ENCODE measurements at places on chromosomes 6 and 20.

- no peak for DNase-seq
Observed at GRCh38 chr20:53695797-53696527, 102.3 kb upstream of the ZNF217 start.

DNA sequence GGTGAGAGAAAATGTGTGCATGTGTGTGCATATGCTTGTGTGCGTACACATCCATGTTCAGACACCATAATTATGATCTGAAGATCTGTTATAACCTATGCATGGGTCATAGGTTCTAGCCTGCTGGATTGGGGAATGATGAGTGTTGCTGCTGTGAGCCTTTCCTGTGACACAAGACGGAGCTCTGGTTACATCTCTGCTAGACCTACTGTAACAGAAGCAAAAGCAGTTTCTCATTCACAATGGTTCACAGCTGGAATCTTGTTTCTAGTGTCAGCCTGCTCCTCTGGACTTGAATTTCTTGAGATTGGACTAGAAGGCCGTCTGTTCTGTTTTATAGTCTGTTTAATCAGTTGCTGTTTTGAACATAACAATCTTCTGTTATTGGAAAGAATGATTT, 40.1 kb downstream of the DEFB114 start:
- DNase-seq, result no peak

DNA sequence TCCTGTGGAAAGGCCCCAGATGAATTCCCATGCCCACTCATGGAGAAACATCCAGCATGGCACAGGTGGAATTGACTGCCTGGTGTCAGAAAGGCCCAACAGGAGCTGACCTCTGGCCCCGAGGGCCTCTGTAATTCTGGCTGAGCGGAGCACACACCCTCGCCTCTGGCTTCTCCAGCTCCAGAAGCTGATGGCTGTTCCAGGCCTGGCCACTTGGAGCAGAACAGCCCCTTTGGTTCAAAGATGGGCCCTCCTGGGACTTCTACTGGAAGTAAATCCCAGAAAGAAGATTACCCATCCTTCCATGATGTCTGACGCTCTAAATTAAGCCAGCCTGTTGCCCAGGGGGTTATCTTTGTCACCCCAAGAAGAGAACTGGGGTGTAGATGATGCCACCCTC, 275.1 kb upstream of the CDH4 start:
- no peak for DNase-seq

DNA sequence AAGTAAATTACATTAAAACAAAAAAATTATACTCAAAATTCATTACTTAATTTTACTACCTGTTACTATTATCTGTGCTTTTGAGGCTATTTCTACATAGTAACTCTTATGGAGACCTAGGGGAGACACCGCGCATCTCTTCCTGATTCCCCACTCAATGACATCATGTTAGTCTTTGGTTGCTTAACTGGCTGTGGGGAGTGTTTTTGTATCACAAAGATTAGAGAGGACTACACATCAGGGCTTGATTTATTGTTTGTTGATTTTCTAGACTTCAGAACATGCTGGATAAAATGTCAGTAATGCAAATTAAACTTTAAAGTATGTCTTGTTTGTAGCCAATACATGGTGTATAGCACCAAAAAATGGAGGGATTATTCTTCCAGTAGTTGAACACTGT, 26.0 kb downstream of the SLC2A10 start:
- no peak for DNase-seq

- no peak for DNase-seq
Observed at GRCh38 chr20:35673884-35674283, 9.2 kb upstream of the CPNE1 start.

DNA sequence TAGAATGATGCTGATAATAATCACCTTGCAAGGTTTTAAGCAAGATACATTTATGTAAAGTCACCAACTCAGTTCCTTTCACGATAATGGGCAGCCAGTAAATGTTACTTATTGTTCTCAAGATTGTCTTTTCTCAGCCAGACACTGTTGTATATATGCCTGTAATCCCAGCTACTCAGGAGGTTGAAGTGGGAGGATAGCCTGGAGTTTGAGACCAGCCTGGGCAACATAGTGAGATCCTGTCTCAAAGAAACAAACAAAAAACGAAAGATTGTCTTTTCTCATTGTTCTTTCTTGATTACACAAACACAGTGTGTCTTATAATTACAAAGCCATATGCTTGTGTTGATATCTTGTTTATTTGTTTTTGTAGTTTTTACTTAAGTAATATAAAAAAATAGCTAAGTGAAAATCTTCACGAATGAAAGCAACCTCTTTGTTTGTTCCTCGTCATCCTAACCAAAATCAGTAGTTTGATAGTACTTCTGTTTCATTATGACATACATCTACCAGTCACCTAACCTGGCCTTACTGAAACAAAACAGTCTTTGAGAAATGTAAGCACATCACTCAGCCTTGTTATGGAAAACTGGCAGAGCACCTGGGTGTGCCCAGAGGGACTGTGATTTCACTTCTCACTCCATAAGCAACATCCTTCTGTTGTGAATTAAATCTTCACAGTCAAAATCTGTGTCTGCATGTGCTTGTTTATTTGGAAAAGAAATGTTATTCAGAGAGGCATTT, 436.2 kb upstream of the SOX4 start:
- DNase-seq, result no peak

DNA sequence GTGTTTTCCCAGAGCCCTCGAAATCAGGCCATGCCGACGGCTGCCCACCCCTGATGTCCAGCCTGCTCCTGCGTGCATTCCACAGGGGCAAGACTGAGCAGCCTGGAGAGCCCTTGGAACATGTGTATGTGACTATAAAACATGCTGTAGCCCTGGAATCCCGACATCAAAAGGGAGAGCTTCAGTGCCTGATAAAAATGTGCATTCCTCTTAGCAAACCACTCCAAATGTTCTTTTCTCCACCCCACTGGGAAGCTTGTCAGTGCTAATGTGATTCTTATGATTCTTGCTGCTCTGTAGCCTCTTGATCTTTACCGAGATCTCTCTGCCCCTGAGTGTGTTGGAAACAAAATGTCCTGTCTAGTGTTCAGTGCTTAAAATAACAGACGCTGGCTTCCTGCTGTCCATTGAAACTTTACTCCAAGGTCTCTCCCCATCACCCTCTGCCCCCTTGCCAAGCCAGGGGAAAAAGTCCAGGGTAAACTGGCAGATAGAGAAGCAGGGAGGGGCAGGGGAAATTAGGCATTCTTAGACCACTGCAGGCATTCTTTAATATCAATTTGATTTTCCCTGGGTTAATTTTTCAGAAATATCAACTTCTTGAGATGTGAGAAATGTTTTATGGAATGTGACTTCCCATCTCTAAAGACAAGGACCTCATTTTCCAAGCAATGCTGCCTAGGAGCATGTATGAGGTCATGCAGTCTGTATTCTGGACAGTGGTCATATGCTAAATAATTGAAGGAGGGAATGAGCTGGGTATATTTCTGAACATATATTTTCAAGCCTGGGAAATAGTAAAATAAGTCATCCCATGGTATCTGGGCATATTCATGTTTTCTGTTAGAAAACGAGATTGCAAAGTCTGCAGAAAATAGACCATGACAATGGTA, 73.8 kb upstream of the ISM1 start:
- no peak for DNase-seq

DNA sequence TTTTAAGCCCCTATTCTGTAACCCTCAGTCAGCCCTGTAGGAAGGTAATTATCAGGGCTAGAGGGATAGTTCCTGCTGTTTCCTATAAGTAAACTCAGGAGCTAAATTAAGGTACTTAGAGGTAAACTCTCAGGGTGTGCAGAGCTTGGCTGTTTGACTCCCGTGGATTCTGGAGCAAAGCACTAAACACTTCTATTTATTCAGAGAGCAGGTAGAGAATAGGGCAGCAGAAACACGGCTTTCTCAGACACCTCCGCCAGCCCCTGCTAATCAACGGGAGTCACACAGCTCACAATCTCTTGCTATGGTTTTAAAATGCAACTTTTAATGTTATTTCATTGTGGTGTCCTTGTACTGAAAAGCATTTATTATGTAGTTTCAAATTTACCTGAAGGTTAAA, 21.8 kb downstream of the PRKN start:
- no peak for DNase-seq

- no peak for DNase-seq
Observed at GRCh38 chr20:46803123-46804020, 91.3 kb upstream of the EYA2 start.

DNA sequence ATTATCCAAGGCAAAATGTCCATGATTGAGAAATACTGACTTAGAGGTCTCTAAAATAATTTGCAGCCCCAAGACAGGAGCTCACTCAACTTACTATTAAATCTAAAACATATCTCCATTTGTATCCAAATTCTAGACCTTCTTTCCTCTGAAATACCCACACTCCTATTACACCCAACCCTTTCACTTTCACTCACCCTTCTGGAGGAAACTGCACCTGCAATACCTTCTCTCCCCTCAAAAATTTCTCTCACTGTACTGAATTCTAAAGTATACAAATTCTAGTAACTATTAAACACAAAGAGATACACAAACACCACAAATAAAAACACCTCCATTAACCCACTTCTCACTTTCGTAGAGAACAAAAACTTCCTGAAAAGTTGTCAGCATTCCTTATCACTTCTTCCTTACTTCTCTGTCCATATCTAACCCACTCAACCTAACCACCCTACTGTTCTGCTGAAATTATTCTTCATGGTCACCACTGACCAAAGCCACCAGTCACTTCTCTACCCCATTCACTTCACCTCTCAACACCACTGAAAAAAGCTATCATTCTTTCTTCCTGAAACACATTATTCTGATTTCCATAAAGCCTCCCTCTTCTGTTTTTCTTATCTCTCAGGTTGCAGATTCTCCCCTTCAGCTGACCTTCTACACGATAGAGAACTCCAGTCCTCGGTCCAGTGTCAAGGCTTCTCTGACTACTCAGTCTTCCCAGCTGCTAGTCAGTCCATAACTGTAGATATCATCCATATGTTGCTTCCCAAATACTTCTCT, 12.0 kb downstream of the LMBRD1 start:
- no peak for DNase-seq

GRCh38 chr6:112906726-112907125, 559.6 kb downstream of the RFPL4B start:
- no peak for DNase-seq

DNA sequence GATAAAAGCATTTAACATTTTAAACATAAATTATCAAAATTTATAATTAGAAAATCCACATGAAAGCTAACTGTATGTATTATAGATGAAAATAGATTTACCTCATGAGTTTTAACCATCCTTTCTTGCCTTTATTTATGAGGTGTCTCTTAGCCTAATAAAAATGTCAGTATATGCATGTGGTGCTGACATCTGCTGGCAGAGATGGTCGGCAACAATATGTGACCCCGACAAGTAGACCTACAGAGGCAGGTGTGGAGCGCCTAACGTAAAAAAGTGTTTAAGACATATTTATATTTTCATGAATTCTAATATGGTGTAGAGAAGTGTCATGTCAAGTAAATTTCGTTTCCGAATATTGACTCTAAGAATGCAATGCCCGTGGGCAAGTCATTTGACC, 149.0 kb upstream of the FUT9 start:
- DNase-seq, result no peak

DNA sequence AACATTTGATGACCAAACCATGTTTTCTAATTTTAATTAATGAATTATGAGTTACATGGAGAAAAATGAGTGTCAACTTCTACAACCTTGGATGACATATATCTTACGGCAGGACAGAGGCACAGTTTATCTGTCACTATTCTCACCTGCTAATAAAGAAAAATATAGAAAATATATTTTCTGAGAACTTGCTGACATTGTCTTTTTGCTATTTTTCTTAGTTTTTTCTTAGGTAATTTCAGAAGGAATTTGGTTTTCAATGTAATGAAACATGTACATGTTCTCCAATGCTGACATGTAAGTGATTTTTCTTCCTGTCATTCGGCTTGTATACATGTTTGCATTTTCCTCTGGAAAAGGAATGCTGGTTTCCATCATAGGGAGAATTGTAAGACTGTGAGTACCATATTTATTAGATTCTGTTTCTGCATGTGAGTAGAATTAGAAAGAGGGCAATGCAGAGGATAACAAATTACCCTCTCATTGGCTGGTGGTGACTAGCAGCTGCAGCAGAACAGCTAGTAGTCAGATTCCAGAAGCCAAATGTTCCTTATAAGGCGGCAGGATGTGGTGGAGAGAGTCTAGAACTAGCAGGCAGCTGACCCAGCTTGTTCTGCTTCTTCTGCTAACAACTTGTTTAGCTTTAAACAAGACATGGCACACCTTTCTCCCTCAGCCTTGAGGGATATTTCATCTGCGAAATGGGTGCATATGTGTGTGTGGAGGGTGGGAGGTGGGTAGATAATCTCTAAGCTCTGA, 132.8 kb upstream of the SPACA1 start:
- no peak for DNase-seq

DNA sequence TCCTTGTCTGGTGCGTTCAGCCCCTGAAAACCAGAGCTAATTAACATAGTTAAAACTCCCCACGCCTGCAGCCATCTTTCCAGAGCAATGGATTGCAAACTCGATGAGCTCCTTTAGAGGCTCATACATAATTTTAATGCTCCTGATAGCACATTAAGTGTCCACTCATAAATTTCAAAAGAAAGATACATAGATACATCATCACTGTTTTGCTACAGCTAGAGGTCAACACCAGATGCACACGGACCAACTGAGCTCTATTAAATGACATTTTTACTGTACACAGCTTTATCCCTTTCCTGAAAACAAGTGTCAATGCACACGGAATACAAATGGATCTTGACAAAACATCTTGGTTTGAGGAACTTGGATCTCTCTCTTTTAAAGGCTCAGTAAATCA, 91.3 kb upstream of the HDAC2 start:
- no peak for DNase-seq

DNA sequence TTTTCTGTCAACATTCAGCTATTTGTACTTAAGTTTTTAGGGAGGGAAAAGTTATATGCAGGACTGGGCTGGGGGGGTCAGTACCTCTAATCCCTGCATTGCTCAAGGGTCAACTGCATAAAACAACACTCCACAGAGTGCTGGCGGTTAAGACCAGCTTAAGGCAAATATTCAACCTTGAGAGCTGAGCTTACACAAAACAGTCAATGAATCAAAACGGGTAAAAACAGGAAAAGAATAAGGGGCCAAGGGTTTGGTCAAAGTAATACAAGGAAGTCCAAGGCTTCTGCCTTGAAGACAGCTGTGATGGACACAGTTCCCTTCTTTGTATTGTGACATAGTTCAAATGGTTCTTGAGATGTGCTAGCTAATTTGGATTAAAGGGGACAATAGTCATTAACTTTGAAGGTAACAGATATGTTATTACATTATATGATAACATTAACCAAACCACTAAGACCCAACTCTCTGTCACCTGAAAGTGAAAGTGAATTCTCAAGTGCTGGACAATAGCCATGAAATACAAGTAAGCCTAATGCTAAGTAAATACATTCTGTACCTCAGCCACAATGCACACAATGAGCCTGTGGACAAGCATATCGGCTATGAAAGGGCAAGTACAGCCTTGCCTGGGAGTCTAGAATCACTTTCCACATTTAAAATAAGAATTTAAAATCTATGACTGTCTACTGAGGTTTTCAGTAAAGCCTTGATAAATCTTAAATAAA, 106.8 kb downstream of the PDE10A start:
- DNase-seq, result no peak

DNA sequence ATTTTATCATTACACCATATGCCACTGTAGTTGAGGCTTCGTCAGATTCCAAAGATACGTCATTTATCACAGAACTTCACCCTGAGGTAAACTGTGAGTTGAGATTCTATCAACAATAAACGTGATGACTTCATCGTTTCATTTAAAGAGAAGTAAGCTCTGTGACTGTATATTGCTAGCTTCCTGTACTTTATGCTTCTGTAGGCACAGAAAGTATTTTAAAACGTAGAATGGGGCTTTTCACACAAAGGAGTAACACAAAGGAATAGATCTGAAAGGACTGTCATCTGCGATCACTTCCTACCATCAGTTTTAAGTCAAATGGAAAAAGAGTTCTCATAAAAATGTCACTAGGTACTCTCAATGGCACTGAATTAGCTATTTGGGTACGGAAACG, 234.4 kb upstream of the MCHR2 start:
- no peak for DNase-seq
